Hippocampal formation (tissue), 2 donors: ENCODE measurements at places on chromosomes 3 and 15.
A peak's percentile ranks its signal among the peaks of the same experiment; 100 is the strongest.

DNA sequence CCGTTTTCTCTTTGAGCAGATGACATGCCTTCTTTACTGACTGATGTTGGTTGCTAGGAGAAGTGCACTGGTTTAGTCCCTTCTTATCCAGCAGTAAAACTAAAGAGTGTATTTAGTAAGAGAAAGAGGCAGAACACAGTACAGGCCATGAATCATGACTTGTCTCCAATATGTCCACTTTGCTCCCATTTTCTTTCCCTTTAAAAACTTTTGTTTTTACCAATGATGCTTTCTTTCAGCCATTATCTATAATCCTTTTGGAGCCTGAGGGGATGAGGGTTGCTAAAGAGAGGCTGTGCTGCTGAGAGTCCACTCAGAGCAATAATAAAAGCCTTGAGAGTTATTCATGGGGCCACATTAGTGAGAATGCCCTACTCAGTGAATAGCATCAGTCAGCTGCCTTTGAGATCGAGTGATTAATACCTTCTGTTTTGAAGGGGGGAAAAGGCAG lies 12.2 kb downstream of the ROBO2 start:
- no peak for DNase-seq

GRCh38 chr3:11539677-11540076 lies 104.0 kb downstream of the VGLL4 start:
- DNase-seq, result no peak

DNA sequence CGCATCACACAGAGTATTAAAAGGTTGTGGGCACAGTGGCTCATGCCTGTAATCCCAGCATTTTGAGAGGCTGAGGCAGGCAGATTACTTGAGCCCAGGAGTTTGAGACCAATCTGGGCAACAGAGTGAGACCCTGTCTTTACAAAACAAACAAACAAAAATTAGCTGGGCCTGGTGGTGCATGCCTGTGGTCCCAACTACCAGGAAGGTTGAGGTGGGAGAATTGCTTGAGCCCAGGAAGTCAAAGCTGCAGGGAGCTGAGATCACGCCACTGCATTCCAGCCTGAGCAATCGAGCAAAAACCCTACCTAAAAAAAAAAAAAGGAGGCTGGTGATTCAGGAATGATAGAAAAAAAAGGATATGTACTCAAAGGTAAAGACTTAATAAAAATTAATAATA lies 28.2 kb upstream of the ST6GAL1 start:
- no peak for DNase-seq

GRCh38 chr3:51585197-51585596 lies 46.7 kb downstream of the RAD54L2 start:
- no peak for DNase-seq

- DNase-seq, result no peak
Measured at GRCh38 chr3:33786565-33787327, 11.7 kb upstream of the PDCD6IP start.

- no peak for DNase-seq
Measured at GRCh38 chr3:157330206-157330605, 106.4 kb upstream of the PTX3 start.

DNA sequence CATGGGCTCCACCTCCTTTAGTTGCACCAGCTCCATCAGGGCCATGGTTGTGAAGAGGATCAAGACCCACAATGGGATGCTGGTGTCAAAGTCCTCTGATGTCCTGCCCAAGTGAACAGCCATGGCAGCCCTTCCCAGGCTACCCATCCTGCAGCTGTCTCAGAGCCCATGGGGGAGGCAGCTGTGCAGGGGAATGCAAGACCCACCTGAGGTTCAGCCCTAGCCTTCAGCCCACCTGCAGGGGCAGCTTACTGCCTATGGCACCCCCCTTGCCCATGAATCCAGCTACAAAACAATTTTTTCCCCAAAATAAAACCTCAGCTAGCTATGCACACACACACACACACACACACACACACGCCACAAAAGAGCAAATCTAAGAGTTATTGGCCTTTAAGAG lies 48.2 kb upstream of the POU1F1 start:
- DNase-seq, result no peak

- no peak for DNase-seq
Measured at GRCh38 chr3:6549296-6549695, 311.6 kb upstream of the GRM7 start.

- no peak for DNase-seq
Measured at GRCh38 chr3:97983933-97984491, 11.8 kb upstream of the RIOX2 start.

GRCh38 chr15:45457220-45457619 lies 65.3 kb downstream of the SLC30A4 start:
- no peak for DNase-seq

GRCh38 chr3:196197524-196197923 lies 13.7 kb downstream of the ZDHHC19 start:
- DNase-seq, result no peak

DNA sequence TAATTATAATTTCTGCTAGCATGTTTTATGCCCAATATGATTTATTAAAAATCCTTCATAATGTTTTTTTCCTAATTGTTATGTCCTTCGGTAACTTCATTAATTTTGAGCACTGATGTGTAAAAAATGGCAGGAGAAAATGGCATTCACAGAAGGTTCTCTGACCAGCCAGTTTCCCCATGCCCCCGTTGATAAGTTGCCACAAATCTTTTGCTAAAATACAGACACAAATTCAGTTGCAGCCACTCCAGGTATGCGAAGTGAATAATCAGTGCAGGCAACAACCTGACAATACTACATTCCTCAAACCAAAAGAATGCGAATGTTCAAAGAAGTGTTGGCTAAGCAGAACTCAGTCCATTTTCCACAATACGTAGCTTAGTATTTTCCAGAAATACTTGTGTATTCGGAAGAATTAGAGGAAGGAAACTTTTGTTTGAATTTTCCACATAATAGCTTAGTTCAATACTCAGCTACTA lies 32.7 kb downstream of the CHL1 start:
- no peak for DNase-seq

DNA sequence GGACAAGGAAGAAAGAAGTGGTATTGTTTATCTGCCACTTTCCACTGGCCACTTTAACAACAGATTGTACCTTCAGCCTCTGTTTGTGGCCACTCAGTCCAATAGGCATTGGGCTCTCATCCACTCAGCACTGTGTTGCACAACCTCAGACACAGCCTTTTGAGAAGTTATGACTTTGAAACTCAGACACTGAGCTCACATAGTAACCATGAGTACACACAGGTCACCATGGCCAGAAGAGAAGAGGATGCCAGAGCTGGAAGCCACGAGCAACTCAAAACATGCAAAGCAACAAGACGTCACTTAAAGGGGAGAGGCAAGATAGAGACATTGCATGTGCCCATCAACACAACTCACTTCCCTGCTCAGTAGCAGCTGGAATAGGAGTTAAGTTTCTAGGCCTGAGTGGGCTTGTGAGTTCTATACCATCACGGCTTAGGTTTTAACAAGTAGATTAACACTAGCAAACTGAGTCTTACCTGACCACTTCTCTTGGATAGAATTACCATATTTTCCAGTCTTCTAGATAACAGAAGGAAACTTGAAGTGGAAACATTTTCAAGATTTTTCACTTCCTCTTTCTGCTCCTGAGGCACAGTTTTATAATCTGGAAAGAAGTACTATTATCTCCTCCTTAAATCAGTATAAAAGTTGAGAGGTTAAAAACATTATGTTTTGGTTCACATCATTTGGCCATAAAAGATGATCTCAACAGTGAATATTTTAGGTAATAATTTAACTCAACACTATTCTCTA lies 103.5 kb downstream of the IMPG2 start:
- no peak for DNase-seq

DNA sequence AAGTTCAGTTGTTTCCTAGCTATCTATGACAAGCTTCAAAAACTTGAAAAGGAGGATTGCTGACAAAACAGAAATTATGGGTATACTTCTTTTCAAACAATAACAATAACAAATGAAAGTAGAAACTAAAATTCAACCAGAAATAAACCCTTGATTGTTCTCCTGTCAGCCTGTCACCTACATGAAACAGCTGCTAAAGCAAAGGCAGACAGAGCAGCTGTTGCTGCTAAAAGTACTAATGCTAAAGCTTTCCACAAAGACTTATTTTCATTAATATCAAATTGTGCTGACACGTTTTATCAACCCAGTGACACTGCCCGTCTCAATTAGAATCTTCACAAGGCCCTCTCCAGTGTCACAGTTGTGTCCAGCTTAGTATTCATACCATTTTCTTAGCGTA lies 533.2 kb upstream of the GBE1 start:
- DNase-seq, result no peak

GRCh38 chr3:10291641-10292040 lies 1.1 kb downstream of the GHRL start:
- DNase-seq, result no peak

DNA sequence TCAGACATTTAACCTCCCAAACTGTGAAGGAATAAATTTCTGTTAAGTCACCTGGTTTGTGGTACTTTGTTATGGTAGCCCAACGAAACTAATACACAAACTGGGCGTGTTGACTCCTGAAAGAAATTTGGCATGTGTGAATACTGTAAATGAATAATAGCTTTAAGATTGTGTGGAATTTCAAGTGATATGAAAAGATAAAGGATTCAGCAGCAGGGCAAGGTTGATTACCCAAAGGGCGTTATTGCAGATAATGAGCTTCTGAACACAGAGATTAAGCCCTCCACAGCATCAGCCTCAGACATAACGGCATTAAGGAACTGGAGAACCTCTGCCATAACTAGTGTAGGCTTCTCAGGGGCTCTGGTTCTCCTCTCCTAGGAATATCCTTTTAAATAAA lies 451.5 kb upstream of the NECTIN3 start:
- no peak for DNase-seq

DNA sequence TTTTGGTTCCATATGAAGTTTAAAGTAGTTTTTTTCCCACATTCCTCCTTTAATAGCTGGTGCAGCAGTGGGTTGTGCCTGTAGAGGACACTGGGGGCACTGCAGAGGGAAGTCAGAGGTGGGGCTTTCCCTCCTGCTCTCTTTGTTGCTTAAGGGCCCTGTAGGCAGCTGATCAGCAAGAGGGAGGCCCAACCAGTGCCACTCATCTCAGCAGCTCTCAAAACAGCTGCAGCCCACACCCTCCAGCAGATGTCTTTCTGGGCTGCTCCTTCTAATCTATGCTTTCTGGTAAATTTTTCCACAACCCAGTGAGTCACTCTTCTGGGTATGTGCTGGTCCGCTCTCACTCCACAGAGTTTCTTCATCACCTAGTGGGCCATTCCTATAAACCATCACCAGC lies 263.8 kb downstream of the FEZF2 start:
- DNase-seq, result no peak

DNA sequence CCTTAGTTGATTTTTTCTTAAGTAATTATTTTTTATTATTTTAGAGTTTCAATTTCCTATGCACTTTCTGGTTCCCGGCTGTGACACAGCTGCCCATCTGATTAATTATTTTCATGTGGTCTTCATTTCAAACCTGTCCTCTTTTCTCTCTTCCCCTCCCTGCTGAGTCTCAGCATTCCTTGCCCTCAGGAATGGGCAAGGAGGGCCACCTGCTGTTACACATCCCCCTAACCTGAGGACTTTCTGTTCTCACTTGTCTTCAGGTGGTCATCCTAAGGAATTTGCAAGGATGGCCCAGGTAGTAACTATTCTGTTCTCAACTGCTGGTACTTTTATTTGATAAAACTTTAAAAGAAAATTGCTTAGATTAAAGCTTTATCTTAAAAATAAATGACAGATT lies 545.0 kb downstream of the OTOL1 start:
- DNase-seq, result no peak

GRCh38 chr3:64299206-64299605 lies 73.9 kb upstream of the PRICKLE2 start:
- no peak for DNase-seq

DNA sequence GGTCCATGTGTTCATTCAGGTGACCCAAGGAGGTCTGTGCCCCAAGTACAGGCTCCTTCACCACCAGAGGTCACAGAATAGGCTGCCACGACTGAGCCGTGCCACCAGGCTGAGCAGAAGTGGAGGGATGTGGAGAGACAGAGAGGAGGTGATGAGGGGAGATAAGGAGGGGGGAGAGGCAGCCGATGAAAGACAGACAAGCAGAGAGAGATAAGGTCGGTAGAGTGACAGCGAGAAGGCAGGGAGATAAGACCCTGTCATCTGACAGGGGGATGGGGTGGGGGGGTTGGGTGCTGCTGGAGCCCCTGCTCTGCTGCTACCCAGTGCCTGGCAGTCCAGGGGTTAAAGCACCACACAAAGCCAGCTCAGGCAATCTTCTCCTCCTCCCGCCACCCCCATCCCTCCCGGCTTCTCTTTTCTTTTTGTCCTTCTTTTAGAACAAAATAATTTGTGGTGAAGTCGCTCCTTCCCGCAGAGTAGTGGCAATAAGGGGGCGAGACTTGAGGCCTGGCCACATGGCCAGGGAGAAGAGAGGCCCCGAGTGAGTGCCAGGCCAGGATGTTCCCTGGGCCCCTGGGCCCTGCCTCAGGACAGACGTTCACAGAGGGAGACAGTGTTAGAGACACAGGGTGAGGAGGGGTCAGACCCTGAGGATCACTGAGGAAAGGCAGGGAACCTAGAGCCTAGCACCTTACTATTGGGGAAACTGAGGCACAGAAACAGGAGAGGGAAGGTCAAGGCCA lies 67.9 kb downstream of the CACNA2D2 start:
- no peak for DNase-seq

DNA sequence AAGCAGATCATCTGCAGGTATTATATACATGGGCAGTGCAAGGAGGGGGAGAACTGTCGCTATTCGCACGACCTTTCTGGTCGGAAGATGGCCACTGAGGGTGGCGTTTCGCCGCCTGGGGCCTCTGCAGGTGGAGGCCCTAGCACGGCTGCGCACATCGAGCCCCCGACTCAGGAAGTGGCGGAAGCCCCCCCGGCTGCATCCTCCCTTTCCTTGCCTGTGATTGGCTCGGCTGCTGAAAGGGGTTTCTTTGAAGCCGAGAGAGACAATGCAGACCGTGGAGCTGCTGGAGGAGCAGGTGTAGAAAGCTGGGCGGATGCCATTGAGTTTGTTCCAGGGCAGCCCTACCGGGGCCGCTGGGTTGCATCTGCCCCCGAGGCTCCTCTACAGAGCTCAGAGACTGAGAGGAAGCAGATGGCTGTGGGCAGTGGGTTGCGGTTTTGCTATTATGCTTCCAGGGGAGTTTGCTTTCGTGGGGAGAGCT lies 639 bp downstream of the MKRN3 start:
- peak; percentile 10 for DNase-seq

DNA sequence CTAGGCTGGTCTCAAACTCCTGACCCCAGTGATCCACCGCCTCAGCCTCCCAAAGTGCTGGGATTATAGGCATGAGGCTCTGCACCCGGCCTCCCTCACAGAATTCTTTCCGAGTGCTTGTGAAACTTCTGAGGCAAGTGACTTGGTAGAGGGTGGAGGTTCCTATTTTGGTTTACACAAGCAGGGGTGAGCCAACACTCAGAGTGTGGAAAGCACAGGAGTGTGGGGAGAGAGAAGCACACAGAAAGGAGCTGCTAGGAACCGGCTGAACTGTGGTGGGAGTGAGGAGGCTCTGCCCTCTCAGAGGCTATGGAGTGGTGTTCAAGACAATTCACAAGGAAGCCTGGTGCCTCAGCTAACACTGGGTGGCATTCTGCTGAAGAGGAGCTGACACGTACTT lies 7.7 kb downstream of the CAPN3 start:
- no peak for DNase-seq

DNA sequence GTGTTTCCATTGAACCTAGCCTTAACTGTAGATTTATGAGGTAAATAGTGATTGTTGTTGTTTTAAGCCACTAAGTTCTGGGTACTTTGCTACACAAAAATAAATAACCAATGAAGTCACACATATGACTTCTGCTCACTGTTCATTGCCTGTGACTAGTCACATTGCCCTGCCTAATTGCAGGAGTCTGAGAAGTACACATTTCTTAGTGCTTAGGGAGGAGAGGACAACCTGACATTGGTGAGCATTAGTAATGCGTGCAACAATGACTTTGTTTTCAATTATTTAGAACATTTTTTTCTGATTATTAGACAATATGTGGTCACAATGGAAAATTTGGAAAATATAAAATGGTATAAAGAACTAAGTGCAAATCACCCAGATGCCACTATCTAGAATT lies 133.2 kb upstream of the DAZL start:
- no peak for DNase-seq
